HuH-7 (cell line): ENCODE measurements at places on chromosomes 7 and 10.

DNA sequence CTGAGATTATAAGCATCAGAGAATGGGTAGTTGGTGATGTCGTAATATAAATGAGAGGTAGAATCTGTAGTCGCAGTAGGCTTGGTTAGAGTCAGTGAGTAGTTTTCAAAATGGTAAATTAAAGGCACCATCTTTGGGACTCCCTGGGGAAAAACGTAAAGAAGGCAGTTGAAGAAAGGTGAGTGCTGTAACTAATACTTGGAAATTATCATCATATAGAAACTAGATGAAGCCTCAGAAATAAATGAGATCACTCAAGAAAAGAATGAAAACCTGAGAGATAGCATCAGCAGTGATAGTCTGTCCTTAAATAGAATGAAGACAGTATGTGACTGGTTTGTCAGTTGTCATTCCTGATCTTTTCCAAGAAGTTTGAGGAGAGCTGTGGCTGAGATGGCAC lies 23.8 kb downstream of the PALS2 start:
- DNase-seq, result no peak

- DNase-seq, result no peak
Measured at GRCh38 chr10:4194231-4194630, 409.2 kb upstream of the KLF6 start.

DNA sequence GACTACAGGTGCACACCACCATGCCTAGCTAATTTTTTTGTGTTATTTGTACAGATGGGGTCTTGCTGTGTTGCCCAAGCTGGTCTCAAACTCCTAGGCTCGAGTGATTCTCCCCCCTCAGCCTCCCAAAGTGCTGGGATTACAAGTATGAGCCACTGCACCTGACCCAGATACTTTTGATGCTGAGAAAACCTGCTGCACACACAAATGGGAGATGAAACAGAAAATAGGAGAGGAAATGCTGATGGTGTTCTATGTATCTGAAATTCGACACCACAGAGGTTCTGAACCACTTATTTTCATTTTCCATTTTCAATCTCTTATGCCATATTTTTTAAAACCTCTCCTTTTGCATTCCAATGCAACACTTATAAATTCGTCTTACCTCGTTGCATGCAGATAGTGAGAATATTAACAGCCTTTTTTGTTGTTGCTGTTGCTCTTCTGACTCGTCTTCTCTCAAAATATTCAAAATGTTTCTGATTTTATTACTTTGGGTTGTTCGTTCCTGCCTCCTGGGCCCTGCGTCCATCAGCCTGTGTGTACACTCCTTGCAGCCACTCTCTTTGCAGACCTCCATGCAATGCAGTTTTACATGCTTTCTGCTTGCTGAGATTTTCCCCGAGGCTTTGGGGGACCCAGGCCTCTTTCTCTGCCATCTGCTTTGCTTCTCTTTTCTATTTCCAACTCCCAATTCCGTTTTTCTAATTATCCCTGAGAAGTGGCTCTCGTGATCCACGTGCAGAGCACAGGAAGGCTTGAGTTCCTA lies 556.1 kb downstream of the GALNT17 start:
- DNase-seq, result no peak

- DNase-seq, result no peak
Measured at GRCh38 chr10:127207081-127207480, 10.7 kb upstream of the INSYN2A start.

DNA sequence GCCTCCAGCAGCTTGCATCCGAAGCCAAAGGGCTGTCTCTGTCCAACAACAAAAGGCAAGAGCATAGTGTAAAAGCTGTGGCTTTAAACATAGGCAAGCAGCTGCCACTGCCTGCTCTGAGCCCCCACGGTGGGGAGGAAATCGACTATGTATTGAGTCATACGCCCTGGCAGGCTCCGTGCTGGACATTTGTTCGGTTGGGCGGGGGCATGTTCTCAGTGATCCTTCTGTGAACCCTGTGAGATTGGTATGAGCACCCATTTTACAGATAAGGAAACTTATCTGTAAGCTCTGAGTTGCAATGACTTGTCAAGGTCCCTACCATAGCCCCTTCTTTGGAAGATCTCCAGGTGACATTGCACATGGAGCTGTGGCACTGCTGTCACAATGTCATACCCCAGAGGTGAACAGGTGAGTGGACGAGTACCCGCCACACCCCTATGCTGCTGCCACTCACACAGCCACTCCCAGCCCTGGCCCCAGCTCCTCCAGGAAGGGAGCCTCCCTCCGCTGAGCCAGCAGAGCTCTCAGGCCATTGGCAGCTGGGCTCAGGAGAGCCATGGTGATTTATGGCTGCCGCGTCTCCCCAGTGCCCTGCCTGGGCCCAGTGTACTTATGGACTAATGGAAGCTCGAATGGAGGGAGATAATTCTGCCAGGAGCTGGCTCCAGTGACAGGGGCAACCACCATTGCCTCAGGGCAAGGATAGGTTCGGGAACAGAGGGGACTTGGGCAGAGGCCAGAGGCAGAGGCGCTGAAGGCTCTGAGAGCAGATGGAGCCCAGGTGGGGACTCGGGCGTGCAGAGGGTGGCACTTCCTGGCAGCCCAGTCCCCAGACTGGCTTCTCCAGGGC lies 43.7 kb downstream of the UNC5B start:
- no peak for DNase-seq

DNA sequence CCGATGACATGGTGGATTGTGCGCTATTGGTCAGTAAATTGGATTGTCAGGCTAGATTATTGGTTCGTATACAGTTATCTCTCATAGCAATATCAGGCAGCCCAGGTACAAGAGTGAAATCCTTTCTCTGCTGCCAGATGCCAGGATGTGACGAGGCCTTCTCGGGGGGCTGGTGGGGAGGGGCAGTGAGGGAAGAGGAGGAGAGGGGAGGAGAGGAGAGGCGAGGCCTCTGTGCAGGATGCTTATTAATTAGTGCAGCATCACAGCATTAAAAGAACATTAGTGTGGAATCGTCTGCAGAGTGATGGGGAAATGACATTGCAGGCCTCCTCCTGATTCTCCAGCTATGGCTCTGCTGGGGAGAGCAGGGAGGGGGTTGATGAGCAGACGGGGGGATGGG lies 30.5 kb upstream of the SLF2 start:
- DNase-seq, result no peak

GRCh38 chr10:130065251-130065650 lies 45.4 kb downstream of the C10orf143 start:
- no peak for DNase-seq

GRCh38 chr7:133609806-133610205 lies 356.9 kb downstream of the EXOC4 start:
- no peak for DNase-seq

DNA sequence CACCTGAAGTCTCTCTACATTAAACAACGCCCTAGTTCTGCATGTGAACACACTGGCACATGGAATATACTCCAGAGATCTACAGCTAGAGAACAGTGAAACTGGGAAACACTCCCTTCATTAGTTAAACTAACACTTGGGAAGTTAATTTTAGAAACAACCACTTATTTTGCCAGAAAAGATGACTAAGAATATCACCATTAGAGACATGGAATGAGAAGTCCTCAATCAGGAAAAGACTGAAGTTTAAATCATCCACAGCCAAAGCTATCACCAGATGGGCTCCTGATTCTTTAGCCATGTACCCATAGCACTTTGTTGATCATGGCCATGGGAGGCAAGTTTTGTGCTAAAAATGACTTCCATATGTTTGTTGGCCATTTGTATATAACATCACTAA lies 719.5 kb downstream of the KCNMA1 start:
- DNase-seq, result no peak

DNA sequence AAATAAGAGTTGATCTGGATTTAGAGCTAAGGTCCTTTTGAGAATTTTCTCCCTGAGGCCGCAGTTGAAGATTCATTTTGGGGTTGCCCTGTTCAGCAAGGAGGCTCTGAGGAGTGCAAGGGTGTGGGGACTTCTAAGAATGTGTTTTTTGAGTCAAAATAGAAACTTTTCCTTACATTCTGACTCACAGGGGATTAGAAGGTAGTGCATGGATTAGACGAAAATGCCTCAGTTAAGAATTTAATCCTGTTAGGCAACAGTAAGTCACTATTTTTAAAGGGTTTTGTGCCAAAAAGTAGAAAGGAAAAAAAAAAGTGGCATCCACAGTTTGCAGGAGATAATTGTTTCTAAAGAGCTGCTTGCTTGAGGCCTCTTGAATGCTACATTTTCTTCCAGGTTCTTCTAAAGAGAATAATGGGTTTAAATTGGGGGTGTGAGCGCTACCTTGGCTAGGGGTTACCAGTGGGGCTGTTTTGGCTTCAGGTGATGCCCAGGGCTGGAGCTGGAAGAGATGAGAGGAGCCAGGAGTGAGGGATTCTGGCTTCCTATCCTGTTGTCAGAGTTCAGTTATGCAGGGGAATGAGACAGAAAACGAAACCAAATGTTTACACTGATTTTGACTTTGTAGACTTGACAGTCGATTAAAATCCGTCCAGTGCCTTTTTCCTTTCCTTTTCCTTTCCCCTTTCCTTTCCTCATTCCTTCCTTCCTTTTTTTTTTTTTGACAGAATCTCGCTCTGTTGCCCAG lies 52.9 kb downstream of the BAMBI start:
- DNase-seq, result no peak

- DNase-seq, result no peak
Measured at GRCh38 chr7:20085086-20085485, 132.1 kb downstream of the MACC1 start.

GRCh38 chr7:22061775-22062174 lies 116.1 kb upstream of the CDCA7L start:
- DNase-seq, result no peak

DNA sequence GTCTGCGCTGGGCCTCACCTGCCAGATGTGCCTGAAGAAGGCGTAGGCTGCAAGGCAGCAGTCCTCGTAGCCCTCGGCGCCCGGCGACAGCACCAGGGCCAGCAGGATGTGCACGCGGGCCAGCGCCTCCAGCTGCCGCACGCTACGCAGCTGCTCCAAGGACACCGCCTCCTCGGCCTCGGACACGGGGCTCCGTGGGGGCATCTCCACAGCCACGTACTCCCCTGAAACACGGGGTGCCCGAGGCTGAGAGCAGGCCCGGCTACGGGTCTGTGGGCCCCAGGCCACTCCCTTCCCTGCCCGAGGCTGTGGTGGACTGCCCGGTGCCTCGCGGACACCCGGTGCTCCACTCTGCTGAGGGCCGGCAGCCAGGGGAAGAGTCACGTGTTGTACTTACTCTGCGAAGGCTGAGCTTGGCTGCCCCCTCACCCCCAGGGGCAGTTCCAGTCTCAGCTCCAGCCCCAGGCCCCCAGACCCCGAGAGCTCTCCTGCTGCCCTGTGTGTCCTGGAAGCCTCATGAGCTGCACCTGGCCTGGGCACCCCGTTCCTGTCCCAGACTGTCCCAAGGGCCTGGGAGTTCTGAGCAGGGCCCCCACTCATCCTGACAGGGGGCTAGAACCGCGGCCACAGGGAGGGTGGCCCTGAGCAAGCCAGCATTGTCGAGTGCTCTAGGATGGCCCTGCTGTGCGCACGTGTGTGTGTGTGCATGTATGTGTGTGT lies 62.8 kb downstream of the CFAP46 start:
- no peak for DNase-seq

DNA sequence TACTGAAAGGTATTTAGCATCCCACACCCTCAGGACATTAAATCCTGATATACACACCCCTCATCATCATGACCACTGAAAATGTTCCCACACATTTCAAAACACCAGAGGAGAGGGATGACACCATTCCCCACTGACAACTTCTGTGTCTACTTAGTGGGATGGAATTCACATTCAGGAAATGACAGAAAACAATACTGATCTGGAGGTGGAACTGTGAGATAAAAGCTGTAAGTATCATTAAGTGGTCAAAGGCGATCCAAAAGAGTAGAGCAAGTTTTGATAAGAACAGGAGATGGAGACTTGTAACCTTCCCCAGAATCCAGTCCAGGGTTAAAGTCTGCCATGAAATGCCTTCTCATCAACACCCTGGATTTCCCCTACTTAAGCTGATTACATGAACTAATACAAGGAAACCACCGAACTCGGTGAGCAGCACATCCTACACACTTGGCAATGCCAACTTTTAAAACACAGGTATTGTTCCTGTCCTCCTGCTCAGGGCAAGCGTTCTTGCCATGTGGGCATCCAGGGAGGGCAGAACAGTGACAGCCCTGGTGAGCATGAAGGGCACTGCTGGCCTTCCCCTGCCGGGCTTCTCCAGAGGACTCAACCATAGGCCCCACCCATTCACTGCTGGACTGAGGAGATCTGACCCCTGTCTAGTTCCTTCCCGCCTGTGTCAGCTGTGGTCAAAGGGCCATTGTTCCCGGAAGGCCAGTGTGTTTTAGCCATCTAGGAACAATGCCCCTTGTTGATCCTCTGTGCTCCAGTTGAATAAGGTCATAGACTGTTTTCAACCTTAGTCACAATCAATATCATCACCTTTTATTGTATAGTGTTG lies 85.0 kb downstream of the SGMS1 start:
- peak; percentile 46 for DNase-seq
